ENCODE measurements at places on chromosomes 4 and X.

- H3K4me1 ChIP-seq, result peaks cover 22% of the 10 kb centered on the region
- peaks cover 33% of the 10 kb centered on the region for H3K36me3 ChIP-seq
- H3K4me3 ChIP-seq, result peak overlapping the region; percentile 18
- no peaks in the 10 kb centered on the region for H3K27me3 ChIP-seq
Measured at GRCh38 chrX:72201836-72202536, 20.4 kb downstream of the PIN4 start.

- H3K27ac ChIP-seq, result peak overlapping the region; percentile 23
- no peaks in the 10 kb centered on the region for H3K36me3 ChIP-seq
- peaks cover 14% of the 10 kb centered on the region for H3K4me1 ChIP-seq
- no peak for DNase-seq
- no peaks in the 10 kb centered on the region for H3K27me3 ChIP-seq
Measured at GRCh38 chr4:16652732-16653305, 245.6 kb downstream of the LDB2 start.

GRCh38 chrX:48683411-48683982, at the start of gene WAS:
Gene WAS (plus strand): TSS chrX:48683799. CDS start chrX:48683854, 55 bp downstream.
- no peaks in the 10 kb centered on the region for H3K36me3 ChIP-seq
- peaks cover 5% of the 10 kb centered on the region for H3K4me1 ChIP-seq
- H3K4me3 ChIP-seq, result no peak within 1 kb of the TSS
- peaks cover 10% of the 10 kb centered on the region for H3K27me3 ChIP-seq
- no peak within 1 kb of the TSS for H3K27ac ChIP-seq

GRCh38 chrX:149185087-149185486, 320.0 kb downstream of the IDS start:
- no peaks in the 10 kb centered on the region for H3K4me1 ChIP-seq
- no peak overlapping the region for H3K27ac ChIP-seq
- no peaks in the 10 kb centered on the region for H3K27me3 ChIP-seq
- H3K36me3 ChIP-seq, result no peaks in the 10 kb centered on the region

GRCh38 chr4:15159477-15160019, 157.3 kb downstream of the CPEB2 start:
- H3K4me3 ChIP-seq, result no peak overlapping the region
- no peak overlapping the region for H3K27ac ChIP-seq
- H3K27me3 ChIP-seq, result peaks cover 15% of the 10 kb centered on the region
- no peak for DNase-seq
- H3K36me3 ChIP-seq, result no peaks in the 10 kb centered on the region

DNA sequence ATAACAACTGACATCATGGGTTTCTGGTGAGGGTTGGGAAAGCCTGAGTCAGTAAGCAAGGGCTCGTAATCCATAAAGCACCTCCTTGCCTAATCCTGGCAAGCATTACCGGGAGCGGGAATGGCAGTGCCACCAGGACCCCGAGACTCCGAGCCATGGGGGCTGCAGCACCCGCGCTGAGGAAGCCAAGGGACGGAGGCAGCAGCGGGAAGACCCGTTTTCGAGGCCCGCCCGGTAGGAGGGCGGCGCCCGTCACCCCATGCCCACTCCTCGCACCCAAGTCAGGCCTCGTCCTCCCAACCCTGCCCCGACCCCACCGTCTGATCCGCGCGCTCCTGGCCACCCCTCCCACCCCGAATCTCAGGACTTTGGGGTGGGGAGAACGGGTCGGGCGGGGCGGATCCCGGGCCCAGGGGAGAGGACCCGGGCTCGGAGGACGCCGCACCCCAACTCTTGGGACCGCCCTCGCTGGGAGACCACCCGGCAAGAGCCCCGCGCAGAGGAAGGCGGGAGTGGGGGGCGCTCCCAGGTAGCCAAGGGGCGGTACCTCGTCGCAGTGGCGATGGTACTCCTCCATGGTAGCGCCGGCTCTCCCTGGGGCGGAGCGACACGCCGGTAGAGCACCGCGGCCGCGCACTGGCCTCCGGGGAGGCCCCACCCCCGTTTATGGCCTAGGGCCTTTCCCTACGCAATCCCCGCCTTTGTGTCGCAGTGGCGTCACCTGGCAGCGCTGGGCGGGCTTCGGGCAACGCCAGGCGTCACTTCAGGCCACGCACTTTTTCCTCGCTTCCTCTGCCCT, at the start of gene DYNLT3:
Gene DYNLT3 (minus strand): TSS at position 638 of the 799 bp plus-strand sequence. CDS start 61 bp downstream, at position 577.
- H3K4me3 ChIP-seq, result peak within 1 kb of the TSS; percentile 56
- no peaks in the 10 kb centered on the region for H3K36me3 ChIP-seq
- peaks cover 2% of the 10 kb centered on the region for H3K27me3 ChIP-seq
- peak; percentile 76 for DNase-seq
- 0 out of 2 replicates have a peak within 1 kb of the TSS, but pooled peaks have one; percentile 27 for H3K27ac ChIP-seq
- no peaks in the 10 kb centered on the region for H3K4me1 ChIP-seq

DNA sequence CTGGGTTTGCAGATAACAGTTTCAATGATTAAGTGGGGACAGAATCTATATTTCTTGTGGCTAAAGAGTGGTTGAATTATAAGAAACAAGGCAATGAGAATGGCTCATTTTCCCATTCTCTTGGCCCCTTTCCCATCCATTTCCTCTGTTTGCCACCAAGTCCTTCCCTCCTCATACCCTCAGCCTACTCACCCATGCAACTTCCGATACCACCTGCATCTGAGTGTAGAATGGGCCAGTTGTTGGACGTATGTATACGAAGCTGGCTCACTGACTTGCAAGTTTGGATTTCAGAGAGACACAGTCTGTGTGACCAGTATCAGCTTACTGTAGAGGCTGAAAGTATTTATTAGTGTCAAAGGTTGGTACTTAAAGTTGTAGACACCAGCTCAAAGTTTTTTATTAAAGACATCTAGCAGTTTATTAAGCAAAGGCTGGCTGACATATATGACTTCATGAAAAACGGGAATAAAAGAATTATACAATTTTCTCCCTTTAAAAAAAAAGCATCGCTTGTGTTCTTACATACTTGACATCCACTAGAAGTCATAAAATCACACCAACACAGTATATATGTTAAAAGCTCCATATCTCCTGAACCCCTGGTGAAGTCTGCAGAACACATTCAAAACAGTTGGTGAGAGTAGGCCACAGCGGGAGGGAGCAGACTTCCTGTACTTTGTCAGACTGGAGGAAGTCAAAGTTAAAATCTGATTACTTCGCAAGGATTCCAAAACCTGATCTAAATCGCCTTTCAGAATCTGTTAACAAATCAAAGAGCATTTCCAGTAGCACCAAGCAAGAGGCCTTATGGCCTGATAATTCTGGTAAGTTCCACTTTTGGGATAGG, 22.4 kb upstream of the STIM2 start:
- DNase-seq, result no peak
- no peaks in the 10 kb centered on the region for H3K27me3 ChIP-seq
- no peak overlapping the region for H3K27ac ChIP-seq
- H3K36me3 ChIP-seq, result no peaks in the 10 kb centered on the region
- no peak overlapping the region for H3K4me3 ChIP-seq

DNA sequence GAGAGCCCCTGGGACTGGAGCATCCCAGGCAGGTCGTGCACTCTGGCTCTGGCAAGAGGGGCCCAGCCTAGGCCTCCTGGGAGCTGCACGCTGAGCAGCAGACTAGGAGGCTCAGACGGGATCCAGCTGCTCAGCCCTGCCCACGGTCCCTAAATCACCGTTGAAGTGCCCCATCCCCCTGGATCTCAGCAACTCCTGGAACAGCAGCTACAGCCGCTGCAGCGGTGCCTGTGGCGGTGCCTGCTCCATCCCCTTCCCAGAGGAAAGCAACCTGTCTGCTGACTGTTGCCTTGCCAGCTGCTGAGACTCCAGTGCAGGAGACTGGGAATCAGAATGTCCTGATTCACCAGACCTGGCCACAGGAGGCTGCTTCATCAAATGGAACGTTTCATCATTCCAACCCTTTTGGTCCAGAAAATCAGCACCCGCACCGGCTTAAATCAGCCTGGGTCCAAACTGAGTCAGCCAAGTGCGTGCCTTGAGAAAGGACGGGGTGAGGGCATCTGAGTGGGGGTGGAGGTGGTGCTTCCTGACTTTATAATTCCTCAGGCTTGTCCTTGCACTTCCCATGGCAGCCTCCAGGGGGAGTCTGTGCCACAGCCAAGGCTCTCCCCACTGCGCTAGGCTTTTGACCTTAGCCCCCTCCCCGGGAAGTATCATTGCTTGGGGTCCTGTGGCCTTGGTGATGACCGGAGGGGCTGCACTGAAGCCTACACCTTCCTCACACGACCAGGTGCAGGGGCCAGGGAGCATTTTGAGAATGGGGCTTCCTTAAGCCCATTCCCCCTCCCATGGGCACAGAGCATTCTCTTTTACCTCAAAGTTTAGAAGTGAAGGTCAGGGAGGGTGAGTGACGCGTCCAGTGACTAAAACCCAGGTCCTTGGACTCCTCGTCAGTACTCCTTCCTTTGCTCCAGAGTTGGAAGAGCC, 6.5 kb downstream of the ZNF185 start:
- H3K27ac ChIP-seq, result no peak overlapping the region
- peaks cover 32% of the 10 kb centered on the region for H3K4me1 ChIP-seq
- peaks cover 3% of the 10 kb centered on the region for H3K27me3 ChIP-seq
- H3K36me3 ChIP-seq, result no peaks in the 10 kb centered on the region

DNA sequence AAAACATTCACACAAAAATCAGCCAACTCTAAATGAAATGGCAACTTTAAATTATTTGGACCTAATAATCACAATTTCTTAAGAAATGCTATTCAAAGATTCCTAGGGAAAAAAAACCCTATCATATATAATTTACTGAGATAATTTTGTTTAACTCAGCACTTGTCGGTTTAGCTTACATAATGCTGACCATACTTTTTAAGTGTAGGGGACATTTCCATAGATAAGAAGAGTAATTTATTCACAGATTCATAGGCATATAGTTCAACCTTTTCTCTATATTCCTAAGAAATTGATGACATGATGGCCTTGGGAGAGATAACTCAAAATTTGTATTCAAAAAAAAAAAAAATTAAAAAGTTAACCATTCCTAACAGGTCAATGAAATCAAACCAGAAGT, 260.8 kb upstream of the PGRMC2 start:
- H3K36me3 ChIP-seq, result peaks cover 3% of the 10 kb centered on the region
- H3K4me1 ChIP-seq, result peaks cover 5% of the 10 kb centered on the region
- no peak overlapping the region for H3K4me3 ChIP-seq
- H3K27me3 ChIP-seq, result no peaks in the 10 kb centered on the region
- no peak for DNase-seq
- H3K27ac ChIP-seq, result no peak overlapping the region

GRCh38 chr4:41120297-41121217, 93.8 kb downstream of the APBB2 start:
- no peaks in the 10 kb centered on the region for H3K27me3 ChIP-seq
- H3K4me1 ChIP-seq, result peaks cover 43% of the 10 kb centered on the region
- no peak overlapping the region for H3K4me3 ChIP-seq
- H3K36me3 ChIP-seq, result peaks cover 8% of the 10 kb centered on the region

DNA sequence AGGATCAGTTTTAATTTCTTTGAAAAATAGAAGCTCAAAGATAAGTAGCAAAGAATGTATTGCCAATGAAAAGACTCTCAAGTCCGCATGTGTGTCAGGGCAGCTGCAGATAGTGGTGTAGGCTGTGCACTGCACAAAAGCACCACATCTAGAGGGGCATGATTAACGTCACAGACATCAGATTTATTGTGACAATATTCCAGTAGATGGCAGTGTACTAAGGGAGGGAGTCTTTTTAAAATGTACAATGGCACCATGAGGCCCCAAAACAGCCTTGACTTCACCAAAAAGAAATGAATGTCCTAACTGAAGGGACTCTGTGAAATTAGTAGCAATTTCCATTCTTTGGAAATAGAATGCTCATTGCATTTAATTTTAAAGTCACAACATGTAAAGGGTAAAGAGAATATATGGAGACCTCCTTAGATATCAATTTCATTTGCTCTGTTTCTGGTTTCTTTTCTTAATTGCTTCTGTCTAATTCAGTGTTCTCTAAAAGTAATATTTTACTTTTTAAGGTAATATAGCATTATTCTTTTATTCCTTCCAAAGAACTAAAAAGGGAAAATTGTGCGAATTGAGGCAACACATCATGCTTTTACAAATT, 98.4 kb downstream of the ZNF827 start:
- H3K4me3 ChIP-seq, result no peak overlapping the region
- DNase-seq, result no peak
- H3K27me3 ChIP-seq, result no peaks in the 10 kb centered on the region
- peaks cover 60% of the 10 kb centered on the region for H3K36me3 ChIP-seq
- H3K4me1 ChIP-seq, result peaks cover 79% of the 10 kb centered on the region

- H3K4me3 ChIP-seq, result peak overlapping the region; percentile 85
- H3K27ac ChIP-seq, result no peak overlapping the region
- peaks cover 75% of the 10 kb centered on the region for H3K4me1 ChIP-seq
- peak; percentile 48 for DNase-seq
- no peaks in the 10 kb centered on the region for H3K36me3 ChIP-seq
Measured at GRCh38 chr4:110629214-110629754, 6.4 kb upstream of the PITX2 start.

GRCh38 chrX:43868791-43869190, 13.5 kb downstream of the MAOB start:
- no peaks in the 10 kb centered on the region for H3K36me3 ChIP-seq
- no peak for DNase-seq
- no peak overlapping the region for H3K27ac ChIP-seq

GRCh38 chrX:133185938-133186337, 32.2 kb downstream of the TFDP3 start:
- no peak overlapping the region for H3K27ac ChIP-seq
- H3K4me1 ChIP-seq, result peaks cover 16% of the 10 kb centered on the region
- H3K36me3 ChIP-seq, result no peaks in the 10 kb centered on the region
- no peaks in the 10 kb centered on the region for H3K27me3 ChIP-seq
- H3K4me3 ChIP-seq, result no peak overlapping the region

GRCh38 chrX:72037601-72038000, 94.1 kb downstream of the RTL5 start:
- no peak for DNase-seq
- H3K4me1 ChIP-seq, result peaks cover 12% of the 10 kb centered on the region
- peaks cover 6% of the 10 kb centered on the region for H3K36me3 ChIP-seq

DNA sequence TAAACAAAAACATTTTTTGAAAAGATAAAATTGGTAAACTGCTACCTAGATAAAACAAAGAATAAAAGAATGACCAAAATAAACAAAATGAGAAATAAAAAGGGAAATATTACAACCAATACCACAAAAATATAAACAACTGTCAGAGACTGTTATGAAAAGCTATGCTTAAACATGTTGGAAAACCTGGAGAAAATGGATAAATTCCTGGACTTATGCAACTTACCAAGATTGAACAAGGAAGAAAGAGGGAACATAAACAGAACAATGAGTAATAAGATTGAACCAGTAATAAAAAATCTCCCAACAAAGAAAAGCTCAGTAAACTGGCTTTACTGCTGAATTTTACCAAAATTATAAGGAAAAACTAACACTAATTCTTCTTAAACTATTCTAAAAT, 518.7 kb downstream of the GRXCR1 start:
- H3K36me3 ChIP-seq, result peaks cover 21% of the 10 kb centered on the region
- DNase-seq, result no peak
- H3K4me1 ChIP-seq, result no peaks in the 10 kb centered on the region
- no peaks in the 10 kb centered on the region for H3K27me3 ChIP-seq

GRCh38 chr4:55127521-55127920, 2.1 kb upstream of the KDR start:
- H3K27me3 ChIP-seq, result peaks cover 7% of the 10 kb centered on the region
- no peak for DNase-seq
- no peak overlapping the region for H3K4me3 ChIP-seq
- peaks cover 13% of the 10 kb centered on the region for H3K36me3 ChIP-seq

DNA sequence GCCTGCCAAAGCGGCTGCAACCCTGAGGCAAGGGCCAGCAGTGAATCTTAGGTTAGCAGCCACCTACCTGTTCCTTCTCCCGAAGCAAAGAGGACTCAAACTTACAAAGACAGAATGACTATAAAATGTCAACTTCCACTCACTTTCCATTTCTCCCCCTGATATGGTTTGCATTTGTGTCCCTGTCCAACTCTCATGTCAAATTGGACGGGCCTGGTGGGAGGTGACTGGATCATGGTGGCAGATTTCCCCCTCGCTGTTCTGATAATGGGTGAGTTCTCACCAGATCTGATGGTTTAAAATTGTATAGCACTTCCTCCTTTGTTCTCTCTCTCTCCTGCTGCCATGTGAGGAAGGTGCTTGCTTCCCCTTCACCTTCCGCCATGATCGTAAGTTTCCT, 35.3 kb upstream of the TMEM154 start:
- H3K36me3 ChIP-seq, result peaks cover 10% of the 10 kb centered on the region
- H3K4me1 ChIP-seq, result peaks cover 38% of the 10 kb centered on the region
- no peaks in the 10 kb centered on the region for H3K27me3 ChIP-seq
- peak overlapping the region; percentile 24 for H3K27ac ChIP-seq

Measured in WTC11 (cell line).